ENCODE measurements at places on chromosomes 6 and 20.
A peak's percentile ranks its signal among the peaks of the same experiment; 100 is the strongest.

- DNase-seq: no peak
Measured at GRCh38 chr20:59153832-59154231, 9.8 kb upstream of the ZNF831 start.

DNA sequence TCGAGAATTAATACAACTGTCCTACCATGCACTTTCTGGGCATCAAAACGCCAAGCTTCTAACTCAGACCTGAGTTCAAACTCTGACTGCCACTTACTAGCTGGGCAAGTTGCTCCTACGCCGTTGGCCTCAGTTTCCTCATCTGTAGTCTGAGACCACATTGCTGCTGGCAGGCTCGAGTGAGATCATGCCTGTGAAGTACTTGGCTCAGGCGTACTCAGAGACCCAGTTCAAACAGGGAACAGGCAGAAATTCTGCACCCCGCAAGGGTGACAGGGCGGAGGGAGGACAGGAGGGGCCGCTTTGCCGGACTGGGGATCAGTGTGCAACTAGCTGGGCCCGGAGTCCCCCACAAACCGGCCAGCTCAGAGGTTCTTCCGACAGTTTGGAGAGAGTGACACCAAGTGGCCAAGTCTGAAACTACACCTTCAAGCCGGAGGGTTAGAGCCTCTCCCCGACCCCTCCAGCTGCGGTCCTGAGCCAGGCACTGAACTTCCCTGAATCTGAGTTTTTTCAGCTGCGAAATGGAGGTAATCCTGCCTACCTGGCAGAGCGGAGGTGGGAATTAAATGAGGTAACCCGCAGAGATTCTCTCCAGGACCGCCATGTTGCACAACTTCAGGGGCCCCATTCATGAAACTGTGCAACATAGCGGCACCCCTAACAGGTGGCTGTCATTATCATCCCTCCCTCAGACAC, 46.0 kb upstream of the PTPN1 start:
- DNase-seq: no peak

DNA sequence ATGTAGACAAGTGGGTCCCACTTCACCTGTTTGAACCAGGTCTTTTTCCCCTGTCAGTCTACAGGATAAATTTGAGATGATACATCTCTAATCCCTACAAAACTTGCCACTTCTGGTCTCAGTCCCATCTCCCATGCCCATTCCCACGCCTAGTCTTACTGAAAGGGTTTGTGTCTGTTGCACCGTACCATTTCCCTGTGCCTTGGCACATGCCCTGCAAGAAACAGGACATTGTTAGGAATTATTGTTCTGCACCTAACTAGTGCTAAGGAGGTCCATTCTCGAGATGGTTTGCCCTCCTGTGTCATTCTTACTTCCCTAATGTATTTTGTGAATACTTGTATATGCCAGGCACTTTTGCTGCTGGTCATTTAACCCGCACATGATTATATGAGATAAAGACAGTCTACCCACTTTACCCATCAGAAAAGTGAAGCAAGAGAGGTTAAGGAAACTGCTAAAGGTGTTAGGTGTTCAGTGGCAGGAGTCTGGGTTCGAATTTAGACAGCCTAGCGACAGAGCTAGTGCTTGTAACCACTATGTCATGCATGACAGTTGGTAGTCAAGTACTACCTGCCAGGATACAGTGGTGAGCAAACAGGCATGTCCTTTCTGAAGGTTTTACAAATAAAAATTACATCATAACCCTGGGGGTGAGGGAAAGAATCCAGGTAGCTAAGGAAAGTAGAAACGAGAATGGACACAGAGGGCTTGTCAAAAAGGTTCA, 12.7 kb downstream of the FAM217A start:
- no peak for DNase-seq

DNA sequence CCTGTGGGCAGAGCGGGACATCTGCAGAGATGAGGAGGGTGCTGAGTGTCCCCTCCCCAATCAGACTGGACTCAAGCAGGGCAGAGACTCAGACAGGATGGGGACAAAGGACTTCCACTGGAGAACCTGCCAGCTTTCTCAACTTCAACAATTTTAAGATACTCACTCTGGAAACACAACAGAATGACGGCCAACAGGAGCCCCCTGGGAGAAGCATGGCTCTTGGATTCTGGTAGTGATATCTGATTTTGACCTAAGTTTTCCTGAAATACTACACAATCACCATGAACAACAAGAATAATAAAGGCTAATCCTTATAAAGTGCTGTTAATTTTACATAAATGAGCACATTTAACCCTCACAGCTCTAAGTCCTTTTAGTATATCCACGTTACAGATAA, 83.5 kb upstream of the PLEKHG1 start:
- DNase-seq: no peak

DNA sequence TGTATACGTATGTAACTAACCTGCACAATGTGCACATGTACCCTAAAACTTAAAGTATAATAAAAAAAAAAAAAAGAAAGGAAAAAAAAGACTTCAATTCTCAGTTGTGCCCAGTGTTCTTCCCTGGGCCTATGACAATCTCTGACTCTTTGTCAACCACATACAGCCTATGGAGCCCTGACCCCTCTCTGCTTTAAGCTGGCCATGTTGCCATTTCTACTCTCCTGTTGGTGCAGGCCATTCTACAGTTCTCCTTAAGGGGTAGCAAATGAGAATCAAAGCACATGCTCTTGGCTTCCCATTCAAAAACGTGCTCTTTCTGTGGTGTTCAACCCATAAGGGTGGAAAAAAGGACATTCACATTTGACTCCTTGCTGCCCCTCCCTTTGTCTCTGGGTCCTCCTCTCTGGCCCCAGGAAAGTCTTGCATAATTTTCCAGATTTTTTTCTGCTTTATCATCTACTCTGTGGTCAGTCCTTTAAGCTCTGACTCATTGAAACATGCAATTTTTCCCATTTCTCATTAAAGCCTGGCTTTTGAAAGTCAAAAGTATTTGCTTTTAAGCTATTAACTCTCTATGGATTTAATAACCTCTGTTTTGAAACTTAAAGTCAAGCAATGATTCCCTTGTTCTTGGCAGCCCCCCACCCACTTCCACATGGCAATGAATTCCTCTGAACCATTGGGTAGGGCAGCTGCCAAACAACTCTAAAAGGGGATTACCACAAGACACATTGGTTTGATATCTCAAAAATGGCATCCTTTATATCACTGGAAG, 208.6 kb upstream of the MCHR2 start:
- DNase-seq: no peak

DNA sequence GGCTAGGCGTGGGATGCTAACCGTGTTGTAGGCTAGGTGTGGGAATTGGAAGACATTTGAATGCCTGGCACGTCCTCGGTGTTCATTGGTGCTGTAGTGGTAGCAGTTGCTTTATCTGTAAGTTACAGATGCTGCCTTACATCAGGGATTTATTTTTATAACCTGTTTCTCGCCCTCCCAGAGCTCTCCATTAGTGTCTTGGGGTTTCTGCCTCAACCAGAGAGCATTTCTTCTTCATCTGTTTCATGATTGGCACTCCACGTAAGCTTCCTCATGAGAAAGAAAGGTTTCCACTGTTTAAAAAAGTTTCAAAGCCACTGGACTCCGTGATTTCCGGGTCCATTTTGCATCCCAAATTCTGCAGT, 9.0 kb downstream of the IGF2R start:
- no peak for DNase-seq

- DNase-seq: no peak
Measured at GRCh38 chr6:43376551-43376981, 7.1 kb upstream of the ZNF318 start.

DNA sequence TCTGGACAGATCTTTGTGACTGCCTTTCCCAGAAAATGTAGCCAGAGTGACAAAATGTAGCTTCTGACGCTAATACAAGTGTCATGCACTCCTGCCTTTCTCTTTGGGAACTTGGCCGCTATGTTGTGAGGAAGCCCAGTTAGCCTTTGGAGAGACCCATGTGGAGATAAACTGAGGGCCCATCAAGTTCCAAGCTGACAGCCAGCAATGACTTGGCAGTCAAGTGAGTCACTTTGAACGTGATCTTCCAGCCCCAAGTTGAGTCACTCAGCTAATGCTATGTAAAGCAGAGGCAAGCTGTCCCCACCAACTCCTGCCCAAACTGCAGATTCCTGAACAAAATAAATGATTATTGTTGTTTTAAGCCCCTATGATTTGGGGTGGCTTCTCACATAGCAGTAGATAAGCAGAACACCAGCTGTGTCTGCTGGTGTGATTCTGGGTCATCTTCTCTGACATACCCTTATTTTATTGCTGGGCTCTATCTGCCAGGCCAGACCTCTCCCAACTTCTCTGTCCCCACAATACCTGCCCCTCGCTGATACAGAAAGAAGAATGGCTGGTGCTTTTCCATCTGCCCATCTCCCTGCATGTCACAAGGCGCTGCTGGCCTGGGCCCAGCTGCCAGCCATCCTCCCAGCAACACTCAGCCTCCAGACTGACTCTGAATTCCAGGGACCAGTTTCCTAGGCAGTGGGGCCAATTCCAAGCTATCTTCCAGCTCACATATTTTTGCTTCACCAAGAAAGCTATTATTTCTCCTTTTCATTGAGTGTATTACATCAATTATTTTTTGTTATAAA, 274.8 kb downstream of the LRFN2 start:
- peak; percentile 24 for DNase-seq

- no peak for DNase-seq
Measured at GRCh38 chr6:137655291-137655690, 161.1 kb upstream of the OLIG3 start.

DNA sequence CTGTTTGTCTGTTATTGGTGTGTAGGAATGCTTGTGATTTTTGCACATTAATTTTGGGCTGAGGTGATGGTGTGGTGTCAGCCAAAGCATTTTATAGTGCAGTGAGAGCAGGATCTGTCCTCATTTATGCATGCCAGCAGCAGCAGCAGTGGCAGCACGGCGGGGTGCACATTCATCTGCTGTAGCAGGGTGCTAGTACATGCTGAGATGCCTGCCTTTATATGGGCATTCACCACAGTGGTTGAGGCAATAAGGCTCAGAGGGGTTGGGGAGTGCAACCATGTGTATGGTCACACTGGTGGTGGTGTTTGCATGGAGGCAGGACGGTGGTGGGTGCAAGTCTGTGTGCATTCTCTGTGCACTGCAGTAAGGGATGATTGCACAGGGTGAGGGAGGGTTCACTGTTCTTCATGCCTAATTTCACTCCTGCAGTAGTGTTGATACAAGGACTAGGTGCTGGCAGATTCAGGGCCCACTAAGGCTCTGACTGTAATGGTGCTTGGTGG, 129.3 kb upstream of the SYNCRIP start:
- no peak for DNase-seq

DNA sequence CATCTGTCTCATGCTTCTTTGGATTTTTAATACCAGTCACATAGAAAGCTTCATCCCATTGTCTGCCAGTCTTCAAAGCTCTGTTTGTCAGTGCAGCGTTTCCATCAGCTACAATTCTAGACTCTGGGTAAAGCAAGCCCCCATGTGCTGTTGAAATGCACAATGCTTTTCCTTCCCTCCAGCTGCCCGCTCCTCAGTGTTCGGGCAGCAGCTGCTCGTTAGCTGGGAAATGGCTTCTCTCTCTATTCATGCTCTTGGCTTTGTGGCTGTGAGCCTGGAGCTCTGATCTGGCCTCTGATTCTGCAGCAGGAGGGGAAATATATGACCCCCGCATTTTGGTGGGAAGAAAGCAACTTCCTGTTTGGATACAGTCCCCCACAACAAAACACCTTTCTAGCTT, 213.0 kb upstream of the CDYL start:
- DNase-seq: peak; percentile 37

- peak; percentile 11 for DNase-seq
Measured at GRCh38 chr20:53216856-53217576, 244.9 kb downstream of the TSHZ2 start.

GRCh38 chr6:132813173-132813856, 1.1 kb upstream of the RPS12 start:
- DNase-seq: peak; percentile 66

GRCh38 chr6:158854214-158855101, 35.3 kb upstream of the EZR start:
- no peak for DNase-seq

DNA sequence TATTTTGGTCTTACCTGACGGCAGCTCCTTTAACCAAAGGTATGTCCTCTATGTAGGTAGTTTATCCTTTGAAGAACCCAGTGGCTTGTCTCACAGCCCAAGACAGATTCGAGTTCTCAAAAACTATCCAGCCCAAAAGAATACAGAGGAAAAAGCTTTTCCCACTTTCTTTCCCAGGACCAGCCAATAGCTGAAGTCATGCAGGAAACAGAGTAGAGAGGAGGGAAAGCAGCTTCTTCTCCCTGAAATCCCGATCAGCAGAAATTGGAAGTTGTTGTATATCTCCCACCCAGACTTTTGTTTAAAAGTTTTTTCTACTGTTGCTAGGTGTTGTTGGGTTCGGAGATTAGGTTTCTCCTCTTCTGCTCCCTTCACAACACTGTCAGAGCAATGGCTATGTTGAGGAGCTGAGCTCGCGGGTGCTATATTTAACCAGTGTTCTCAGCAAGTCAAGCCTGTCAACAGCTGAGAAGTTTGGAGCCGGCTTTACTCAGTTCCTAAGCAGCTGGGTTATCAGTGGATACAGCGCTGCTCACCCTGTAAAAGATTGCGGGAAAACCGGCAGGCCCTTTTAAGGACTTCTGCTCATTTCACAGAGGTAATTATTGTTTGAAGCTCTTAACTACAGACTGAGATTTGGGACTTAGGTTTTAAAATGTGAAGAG, at the start of gene FILIP1:
TSS of gene FILIP1 (minus strand) at position 401 of the 665 bp plus-strand sequence. CDS start 78,828 bp downstream, outside the sequence.
- peak; percentile 5 for DNase-seq

GRCh38 chr20:51391926-51392325, 150.6 kb downstream of the NFATC2 start:
- no peak for DNase-seq

GRCh38 chr20:63015662-63016361, 9.0 kb upstream of the BHLHE23 start:
- DNase-seq: no peak

- no peak for DNase-seq
Measured at GRCh38 chr6:90220273-90220672, 76.4 kb downstream of the BACH2 start.

DNA sequence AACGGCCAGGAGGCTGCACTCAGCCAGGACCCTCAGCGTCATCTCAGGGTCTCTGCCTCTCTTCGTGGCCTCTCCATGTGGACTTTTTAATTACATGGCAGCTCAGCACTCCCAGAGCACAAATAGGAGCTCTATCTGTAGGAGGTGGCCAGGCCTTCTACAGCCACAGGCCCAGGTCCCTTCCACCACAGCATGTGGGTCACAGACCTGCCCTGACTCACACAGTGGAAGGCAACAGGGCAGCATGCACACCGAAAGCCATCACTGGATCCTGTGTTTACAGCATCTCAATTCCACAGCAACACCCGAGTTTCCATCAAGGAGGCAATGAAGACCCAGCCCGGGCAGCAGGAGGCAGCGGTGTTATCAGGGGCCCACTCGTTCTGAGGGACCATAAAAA, 65.8 kb upstream of the CD93 start:
- no peak for DNase-seq

DNA sequence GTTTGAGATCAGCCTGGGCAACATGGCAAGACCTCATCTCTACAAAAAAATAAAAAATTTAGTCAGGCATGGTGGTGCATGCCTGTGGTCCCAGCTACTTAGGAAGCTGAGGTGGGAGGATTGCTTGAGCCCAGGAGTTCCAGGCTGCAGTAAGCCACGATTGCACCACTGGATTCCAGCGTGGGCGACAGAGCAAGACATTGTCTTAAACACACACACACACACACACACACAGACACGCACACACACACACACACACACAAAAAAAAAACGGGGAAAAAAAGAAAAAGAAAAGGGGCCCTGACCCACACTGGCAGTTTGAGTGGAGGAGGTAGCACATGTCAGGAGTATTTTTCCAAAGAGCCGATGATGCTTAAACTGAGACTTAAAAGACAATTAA, 122.2 kb downstream of the AFG1L start:
- DNase-seq: no peak

GRCh38 chr6:30752157-30752927, 8.0 kb upstream of the IER3 start:
- no peak for DNase-seq
